ENCODE measurements at places on chromosomes 16 and 17.

GRCh38 chr17:31320241-31320640 lies 1.2 kb downstream of the EVI2A start:
- no peak for DNase-seq

- no peak for DNase-seq
These were observed 91.8 kb downstream of the SMG6 start for GRCh38 chr17:2211661-2212399.

- DNase-seq, result no peak
These were observed 139.0 kb downstream of the SNX11 start for GRCh38 chr17:48246612-48247011.

DNA sequence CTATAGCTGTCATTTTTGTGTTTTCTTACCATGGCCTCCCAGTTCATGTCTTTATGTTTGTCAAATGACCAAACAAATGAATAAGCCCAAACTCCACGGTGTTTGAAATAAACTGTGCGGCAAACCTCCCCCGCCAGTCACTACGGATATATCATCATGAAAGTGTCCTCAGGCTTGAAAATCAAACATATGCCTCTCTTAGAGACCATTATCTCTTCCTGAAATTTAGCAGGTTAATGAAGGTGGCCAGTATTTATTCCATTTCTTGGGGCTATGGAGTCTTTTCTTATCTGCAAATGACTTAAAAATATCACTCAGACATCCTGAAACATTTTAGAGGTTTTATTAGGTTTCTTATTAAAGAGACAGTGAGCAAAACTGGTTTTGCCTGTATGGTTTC lies 610.3 kb upstream of the CDH5 start:
- DNase-seq, result no peak

- no peak for DNase-seq
These were observed 89.8 kb downstream of the KATNIP start for GRCh38 chr16:27639561-27640276.

GRCh38 chr17:34607917-34608316 lies 28.5 kb downstream of the TMEM132E start:
- DNase-seq, result no peak

- no peak for DNase-seq
These were observed 14.3 kb upstream of the NUBP1 start for GRCh38 chr16:10729104-10730048.

DNA sequence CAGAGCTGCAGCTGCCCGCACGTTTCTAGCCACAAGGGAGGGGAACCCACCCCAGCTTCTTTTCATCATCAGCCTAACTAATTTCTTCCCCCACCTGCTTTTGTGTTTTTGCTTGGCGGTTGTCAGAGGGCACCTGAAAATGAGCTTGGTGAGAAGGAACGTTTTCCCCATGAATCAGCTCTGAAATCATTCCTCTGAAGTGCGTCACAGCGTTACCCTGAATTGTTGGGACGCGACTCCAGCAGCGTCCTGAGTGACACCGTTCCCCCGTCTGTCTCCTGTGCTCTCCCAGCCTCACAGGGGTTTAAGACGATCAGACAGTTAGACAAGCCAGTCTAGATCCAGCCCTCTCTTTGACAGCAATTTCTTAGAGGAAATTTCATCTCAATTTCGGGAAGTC lies 722.9 kb upstream of the EEF2KMT start:
- no peak for DNase-seq

GRCh38 chr16:505479-506245 lies 21.9 kb upstream of the CAPN15 start:
- DNase-seq, result no peak

GRCh38 chr17:57247261-57247660 lies 9.1 kb upstream of the MSI2 start:
- no peak for DNase-seq

DNA sequence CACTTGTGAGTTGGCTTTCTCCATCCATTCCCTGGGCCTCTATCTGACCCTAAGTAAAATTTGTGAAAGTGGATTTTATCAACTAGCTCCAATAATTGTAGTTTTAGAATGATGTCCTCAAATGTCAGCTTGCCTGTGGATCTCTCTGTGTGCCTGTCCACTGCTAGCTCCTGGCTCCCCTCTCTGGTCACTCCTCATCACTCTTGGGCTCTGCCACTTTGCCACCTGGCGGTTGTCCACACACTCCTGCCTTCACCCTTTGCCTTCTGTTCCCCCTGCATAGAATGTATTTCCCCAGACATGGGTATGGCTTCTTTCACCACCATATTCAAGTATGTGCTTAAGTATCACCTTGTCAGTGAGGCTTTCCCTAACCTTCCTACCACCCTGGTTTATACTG lies 19.8 kb downstream of the ANKFN1 start:
- DNase-seq, result no peak

DNA sequence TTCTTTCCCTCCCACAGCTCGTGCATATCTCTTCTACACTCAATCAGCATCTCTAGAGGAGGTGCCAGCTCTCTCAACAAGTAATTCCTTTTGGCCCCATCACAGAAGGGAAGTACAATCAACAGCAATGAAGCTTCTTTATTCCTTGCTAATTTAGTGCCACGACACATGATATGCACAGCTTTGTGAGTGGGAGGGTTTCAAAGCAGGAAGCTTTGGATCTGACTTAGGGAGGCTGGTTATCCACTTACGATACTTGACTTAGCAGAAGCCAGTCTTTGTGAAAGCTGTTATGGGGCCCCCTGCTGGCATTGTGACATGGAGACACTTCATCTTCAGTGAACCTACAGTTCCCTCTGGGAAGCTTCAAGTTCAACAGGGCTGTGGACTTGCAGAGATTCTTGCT lies 81.0 kb downstream of the TMEM100 start:
- DNase-seq, result no peak

GRCh38 chr16:2526135-2526534 lies 5.1 kb downstream of the CEMP1 start:
- DNase-seq, result no peak

DNA sequence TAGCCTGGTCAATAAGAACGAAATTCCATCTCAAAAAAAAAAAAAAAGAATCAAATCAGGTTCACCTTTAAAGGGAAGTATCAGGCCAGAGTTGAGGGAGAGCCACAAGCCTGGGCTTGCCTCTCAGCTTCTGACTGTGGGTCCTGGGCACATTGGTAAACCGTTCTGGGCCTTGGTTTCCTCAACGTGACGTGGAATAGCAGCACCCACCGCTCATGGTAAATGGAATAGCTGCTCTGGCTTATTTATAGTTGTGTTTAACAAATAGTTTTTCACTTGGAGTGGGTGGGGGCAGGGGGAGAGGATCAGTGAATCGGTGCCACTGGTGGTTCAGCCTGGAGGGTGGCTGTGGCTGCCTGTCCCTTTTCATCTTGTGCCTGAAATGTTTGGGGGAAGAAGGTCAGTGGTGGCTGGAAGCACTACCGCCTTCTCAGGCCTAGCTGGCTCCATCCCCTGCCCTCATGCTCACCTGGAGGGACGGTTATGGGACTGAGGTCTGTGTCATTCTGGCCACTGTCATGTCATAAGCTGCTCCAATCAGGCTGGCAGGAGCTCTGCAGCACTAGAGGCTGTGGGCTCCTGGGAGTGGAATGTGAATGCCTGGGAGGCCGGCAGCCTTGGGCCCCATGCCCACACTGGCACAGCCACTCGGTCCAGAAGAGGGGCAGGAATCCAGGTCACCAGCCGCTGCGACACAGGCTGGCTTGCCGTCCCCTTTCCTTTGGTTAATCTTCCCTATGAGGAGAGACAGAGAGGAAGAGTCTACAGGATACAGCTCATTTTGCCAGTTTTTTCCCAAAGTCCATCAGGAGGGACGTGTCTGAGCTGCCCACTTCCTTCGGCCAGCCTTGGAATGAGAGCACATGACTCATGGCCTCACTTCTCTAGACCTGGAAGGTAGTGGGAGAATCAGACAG lies 27.0 kb downstream of the CCR7 start:
- no peak for DNase-seq

Measured in stimulated activated CD4-positive, alpha-beta T cell treated with anti-CD3 and anti-CD28 coated beads, Interleukin-2, amount 100 ng/mL, for 4 hours (primary cell).